Thoracic aorta (tissue), 2 donors: ENCODE measurements at places on chromosomes 16 and 17. TPM values are rescaled to one million over a fixed set of nuclear protein-coding genes. Genes with fewer than 3 reads are reported as not detected.

Gene STX8
- 93.9 TPM for total RNA-seq

Gene SNAI3
- total RNA-seq: not detected

Gene NCOR1
- 178 TPM for total RNA-seq

Gene KRT39
- total RNA-seq: not detected

Gene AIPL1
- total RNA-seq: not detected

- no peak for DNase-seq
Observed at GRCh38 chr16:23836404-23837311, 875 bp downstream of the PRKCB start.

DNA sequence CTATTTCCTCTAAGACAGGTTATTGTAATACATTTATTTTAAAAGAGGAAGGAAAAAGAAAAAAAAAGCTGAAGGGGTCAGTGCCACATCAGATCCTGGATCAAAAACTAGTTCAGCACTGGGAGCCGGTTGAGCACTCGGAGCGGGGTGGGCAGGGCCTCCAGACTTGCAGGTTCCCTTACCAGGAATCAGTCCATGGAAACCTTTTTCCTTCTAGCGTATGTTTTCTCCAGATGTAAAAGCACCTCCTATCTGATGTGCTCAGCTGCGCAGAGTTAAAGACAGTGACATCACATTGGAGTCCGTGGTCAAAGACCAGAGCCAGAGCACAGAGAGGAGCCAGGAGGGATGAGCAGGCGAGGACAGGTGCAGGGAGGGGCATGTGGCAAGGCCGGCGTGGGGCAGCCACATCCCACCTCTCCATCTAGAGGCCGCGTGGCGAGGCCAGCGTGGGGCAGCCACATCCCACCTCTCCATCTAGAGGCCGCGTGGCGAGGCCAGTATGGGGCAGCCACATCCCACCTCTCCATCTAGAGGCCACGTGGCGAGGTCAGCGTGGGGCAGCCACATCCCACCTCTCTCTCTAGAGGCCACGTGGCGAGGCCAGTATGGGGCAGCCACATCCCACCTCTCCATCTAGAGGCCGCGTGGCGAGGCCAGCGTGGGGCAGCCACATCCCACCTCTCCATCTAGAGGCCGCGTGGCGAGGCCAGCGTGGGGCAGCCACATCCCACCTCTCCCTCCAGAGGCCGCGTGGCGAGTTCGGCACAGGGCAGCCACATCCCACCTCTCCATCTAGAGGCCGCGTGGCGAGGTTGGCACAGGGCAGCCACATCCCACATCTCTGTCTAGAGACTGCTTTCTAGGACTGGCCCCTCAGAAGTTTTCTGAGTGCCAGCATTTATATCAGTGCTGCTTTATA is 166.8 kb upstream of the CHMP6 start:
- no peak for DNase-seq

DNA sequence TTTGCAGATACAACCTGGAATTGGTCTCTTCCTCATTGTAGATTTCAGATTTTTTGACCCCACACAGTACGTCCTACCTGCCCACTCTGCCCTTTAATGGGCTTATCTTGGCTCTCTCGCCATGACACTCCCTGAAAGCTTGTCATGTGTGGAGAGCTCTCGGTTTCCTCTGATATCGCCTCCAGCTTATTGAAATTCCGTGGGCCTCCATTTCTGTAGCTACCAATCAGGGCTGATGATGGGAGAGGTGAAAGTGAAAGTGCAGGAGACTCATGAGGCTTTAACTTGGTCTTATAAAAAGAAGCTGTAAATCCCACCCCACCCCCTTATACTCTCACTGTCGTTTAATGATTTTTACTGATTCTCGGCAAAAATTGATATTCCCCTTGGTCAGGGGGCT is 17.7 kb downstream of the HOXB1 start:
- no peak for DNase-seq
